ENCODE measurements at places on chromosomes 3 and 15. TPM values are rescaled to one million over a fixed set of nuclear protein-coding genes. Genes with fewer than 3 reads are reported as not detected.

DNA sequence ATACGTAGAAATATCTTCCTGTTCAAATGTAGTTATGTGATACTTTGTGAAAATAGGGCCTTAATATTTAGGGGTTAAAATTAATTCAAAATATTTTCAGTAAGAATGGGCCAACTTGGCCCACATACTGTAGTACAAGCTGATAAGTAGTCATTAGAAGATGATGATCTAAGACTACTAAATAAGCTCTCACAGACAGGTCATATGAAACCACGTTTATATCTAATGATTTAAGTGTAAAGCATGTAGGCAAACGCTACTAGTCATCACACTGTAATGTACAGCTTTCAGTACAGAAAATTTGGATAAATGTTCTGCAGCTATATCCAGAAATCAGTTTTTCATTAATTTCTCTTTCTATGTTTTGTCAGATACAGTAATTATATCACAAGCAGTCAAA is 228.6 kb downstream of the UBE2E2 start:
- DNase-seq: no peak

GOLGA6L10 gene
- 0.16 TPM for total RNA-seq

CSTA gene
- 0.37 TPM for total RNA-seq

- DNase-seq: no peak
Observed at GRCh38 chr3:52384019-52384761, 60.7 kb downstream of the SEMA3G start.
